ENCODE measurements at places on chromosomes 1 and 21. TPM values are rescaled to one million over a fixed set of nuclear protein-coding genes. Genes with fewer than 3 reads are reported as not detected.

DUSP23 gene
- total RNA-seq = 9.6 TPM

RASSF5 gene
- 146 TPM for total RNA-seq

DPH2 gene
- total RNA-seq = 34.1 TPM

HAPLN2 gene
- 0.36 TPM for total RNA-seq

GRCh38 chr1:42847721-42848460, 1.5 kb downstream of the ZNF691 start:
- no peak overlapping the region for H3K27ac ChIP-seq
- no peak for DNase-seq
- H3K27me3 ChIP-seq = no peaks in the 10 kb centered on the region
- H3K4me3 ChIP-seq = no peak overlapping the region
- H3K36me3 ChIP-seq = no peaks in the 10 kb centered on the region
- peaks cover 38% of the 10 kb centered on the region for H3K4me1 ChIP-seq

GRCh38 chr1:39173119-39173994, 31.1 kb upstream of the MACF1 start:
- no peak overlapping the region for H3K4me3 ChIP-seq
- H3K27ac ChIP-seq = no peak overlapping the region
- H3K4me1 ChIP-seq = no peaks in the 10 kb centered on the region
- H3K27me3 ChIP-seq = no peaks in the 10 kb centered on the region

DNA sequence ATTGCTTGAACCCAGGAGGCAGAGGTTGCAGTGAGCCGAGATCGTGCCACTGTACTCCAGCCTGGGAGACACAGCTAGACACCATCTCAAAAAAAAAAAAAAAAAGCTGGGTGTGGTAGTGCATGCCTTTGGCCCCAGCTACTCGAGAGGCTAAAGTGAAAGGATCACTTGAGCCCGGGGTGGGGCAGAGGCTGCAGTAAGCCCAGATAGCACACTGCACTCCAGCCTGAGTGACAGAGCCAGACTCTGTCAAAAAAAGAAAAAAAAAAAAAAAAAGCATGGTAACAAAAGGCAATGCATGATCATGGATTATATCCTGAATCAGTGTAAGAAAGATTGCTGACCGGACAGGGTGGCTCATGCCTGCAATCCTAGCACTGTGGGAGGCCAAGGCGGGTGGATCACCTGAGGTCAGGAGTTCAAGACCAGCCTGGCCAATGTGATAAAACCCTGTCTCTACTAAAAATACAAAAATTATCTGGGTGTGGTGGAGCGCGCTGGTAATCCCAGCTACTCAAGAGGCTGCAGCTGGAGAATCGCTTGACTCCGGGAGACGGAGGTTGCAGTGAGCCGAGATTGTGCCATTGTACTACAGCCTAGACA, 76.3 kb downstream of the RUSC1 start:
- H3K27me3 ChIP-seq = no peaks in the 10 kb centered on the region
- no peak overlapping the region for H3K4me3 ChIP-seq
- H3K27ac ChIP-seq = no peak overlapping the region
- DNase-seq = no peak
- H3K36me3 ChIP-seq = peaks cover 17% of the 10 kb centered on the region

DNA sequence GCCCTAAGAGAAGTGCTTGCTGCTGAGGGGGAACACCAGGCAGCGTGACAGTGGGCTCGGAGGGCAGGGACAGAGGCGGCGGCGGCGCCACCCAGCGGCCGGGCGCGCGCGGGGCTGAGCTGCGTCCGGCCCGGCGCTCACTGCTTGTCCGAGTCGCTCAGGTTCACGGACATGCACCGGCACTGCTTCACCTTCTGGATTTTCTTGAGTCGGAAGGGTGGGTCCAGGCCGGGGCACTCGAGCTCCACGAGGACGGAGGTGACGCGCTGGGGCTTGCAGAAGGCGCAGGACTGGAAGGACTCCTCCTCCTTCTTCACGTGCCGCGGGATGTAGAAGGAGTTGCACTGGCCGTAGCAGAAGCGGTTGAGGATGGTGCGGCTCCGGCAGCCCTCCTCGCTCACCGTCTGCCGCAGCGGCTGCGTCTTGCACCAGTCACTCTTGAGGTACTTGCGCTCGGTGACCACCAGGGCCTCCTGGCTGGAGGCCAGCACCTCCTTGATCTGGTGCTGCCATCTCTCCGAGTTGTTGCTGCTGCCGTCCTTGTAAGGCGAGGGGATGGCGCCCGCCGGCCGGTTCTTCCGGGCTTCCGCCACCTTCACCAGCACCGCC, 119.0 kb downstream of the GREM2 start:
- no peaks in the 10 kb centered on the region for H3K4me1 ChIP-seq
- H3K36me3 ChIP-seq = no peaks in the 10 kb centered on the region
- no peaks in the 10 kb centered on the region for H3K27me3 ChIP-seq
- no peak overlapping the region for H3K4me3 ChIP-seq
- no peak for DNase-seq
- no peak overlapping the region for H3K27ac ChIP-seq

GRCh38 chr1:39102537-39103327, 76.6 kb downstream of the NDUFS5 start:
- H3K27me3 ChIP-seq = no peaks in the 10 kb centered on the region
- H3K27ac ChIP-seq = no peak overlapping the region
- H3K4me1 ChIP-seq = peaks cover 49% of the 10 kb centered on the region
- H3K36me3 ChIP-seq = no peaks in the 10 kb centered on the region
- H3K4me3 ChIP-seq = no peak overlapping the region

- peaks cover 88% of the 10 kb centered on the region for H3K4me1 ChIP-seq
- peak overlapping the region; percentile 89 for H3K27ac ChIP-seq
- DNase-seq = peak; percentile 73
- no peak overlapping the region for H3K4me3 ChIP-seq
- H3K27me3 ChIP-seq = no peaks in the 10 kb centered on the region
These were observed 67.5 kb upstream of the PRDX6 start for GRCh38 chr1:173409613-173410012.

DNA sequence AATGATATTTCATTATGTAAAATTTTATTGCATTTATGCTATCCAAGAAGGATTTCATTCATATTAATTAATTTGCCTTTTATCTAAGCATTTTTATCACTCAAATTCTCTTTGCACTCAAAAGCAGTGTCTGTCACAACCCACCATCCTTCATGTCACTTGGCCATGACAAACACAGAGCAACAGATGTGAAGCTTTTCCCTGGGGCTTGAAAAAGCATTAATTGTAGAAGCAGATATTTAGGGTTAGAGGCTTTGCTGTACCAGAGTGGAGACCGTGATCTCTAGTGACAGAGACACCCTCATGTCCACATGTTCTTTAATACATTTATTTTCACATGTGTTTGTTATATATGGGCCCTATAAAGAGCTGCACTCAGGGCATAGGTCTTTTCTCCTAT, 230.5 kb downstream of the SPATA17 start:
- H3K27me3 ChIP-seq = no peaks in the 10 kb centered on the region
- H3K4me3 ChIP-seq = no peak overlapping the region
- H3K27ac ChIP-seq = no peak overlapping the region

DNA sequence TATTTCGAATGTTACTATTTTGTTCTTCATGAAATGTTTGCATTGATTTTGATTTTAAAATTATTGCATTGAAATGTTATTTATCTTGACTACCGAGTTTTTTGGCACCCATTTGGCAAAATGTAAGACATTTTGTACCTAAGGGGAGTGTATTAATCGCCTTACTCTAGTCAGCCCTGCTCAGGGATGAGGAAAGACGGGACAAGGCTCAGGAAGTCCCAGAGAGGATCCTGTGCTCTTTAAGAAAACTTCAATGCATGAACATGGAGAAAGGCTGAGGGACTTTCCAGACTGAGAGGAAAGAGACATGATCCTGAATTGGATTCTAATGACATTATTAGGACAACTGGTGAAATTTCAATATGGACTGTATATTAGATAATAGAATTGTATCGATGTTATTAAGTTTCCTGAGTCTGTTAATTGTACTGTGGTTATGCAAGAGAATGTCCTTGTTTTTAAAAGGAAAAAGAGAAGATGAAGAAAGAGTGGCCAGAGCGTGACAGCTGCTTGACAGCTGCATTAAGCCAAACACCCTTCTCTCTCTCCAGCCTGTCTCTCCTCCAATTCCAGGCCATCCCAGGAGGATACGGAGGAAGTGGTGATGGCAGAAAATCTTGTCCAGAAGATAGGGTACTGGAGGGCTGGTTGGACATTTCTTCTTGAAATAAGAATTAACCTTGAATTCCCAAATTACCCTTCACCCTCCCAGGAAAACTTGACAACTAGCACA, 66.0 kb downstream of the PLEKHA6 start:
- no peaks in the 10 kb centered on the region for H3K4me1 ChIP-seq
- no peaks in the 10 kb centered on the region for H3K36me3 ChIP-seq
- no peak for DNase-seq
- no peaks in the 10 kb centered on the region for H3K27me3 ChIP-seq

GRCh38 chr1:232876506-232877364, 71.5 kb downstream of the MAP10 start:
- no peaks in the 10 kb centered on the region for H3K27me3 ChIP-seq
- H3K36me3 ChIP-seq = no peaks in the 10 kb centered on the region
- no peaks in the 10 kb centered on the region for H3K4me1 ChIP-seq
- no peak for DNase-seq
